Esophagus squamous epithelium (tissue), 5 donors: ENCODE measurements at places on chromosomes 11 and 22.

- no peak for DNase-seq
These were observed 14.4 kb upstream of the CDC42EP1 start for GRCh38 chr22:37545703-37546436.

DNA sequence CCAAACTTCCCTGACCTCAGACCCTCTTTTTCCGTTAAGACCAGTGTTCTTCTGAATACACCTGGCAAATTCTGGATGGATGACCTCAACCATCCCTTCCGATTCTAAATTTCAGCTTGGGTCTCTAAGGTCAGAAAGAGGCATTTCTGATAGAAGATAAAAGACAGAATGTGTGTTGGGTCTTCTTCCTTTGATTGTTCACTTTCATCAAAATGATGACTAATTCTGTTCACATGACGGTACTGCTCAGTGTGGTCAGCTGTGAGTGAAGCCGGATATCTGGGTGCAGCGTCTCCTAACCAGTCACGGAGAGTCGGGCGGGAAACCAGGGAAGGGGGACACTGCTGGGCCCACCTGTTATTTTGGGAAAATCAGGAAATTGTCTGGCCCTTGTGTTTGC lies 151.6 kb upstream of the NAV2 start:
- DNase-seq = no peak

DNA sequence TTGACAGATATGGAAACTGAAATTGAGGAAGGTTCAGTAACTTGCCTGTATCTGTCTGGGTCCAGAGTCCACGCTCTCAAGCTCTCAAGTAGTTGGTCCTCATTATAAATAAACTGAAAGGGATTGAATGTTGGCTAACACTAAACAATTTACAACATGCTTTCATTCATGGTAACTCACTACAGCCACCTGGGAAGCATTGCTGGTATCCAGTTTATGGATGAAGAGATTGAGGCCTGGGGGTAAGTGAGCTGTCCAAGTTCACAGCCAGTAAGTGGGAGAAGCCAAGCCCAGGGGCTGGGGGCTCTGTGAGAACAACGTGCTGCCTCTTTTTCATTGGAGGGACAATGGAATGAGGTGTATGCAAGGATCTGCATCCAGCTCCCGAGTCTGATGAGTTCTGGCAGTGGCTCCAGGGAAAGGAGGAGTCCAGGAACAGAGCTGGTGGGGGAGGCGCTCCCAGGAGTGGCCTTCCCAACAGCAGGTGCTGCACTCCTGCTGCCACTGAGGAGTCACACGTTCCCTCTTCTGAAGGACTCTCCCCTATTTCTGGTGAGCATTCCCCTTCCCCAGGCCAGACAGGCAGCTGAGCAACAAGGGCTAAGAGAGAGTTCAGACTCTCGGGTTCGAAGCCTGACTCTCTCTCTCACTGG lies 175.8 kb downstream of the CSNK2A3 start:
- no peak for DNase-seq

- DNase-seq = no peak
These were observed 33.0 kb upstream of the NARS2 start for GRCh38 chr11:78607696-78608095.

DNA sequence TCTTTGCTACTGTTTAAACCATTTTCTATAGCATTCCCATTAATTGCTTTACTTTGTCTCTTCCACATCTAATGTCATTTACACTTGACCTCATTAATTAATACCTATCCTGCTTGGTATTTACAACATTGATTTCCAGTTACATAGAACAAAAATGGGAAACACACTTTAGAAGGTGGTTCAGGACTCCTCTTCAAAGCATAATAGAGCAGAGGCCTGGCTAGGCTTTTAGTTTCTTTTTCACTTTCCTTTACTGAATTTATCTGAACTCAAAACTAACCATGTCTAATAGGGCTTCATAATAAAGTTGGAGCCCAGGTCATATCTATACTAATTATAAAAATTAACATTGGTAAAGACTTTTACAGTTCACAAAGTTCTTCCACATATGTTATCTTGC lies 648.0 kb upstream of the KIRREL3 start:
- no peak for DNase-seq

DNA sequence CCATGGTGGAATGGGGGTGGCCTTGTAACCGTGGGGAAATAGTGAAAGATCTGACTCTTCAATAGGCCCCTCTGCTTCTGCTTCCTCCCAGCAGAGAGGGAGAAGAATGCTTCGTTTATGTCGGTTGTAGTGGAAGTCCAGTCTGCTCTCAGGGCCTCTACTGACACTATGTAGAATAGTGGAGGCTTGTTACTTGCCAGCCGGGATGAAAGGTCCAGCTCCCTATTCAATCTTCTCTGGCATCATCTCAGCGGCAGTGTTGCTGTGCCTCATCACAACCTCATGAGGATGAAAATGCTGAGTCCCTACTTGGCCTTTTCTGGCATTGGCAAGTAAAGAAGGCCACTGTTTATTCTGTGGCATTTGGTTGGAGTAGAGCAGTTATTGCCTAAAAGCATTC lies 820.9 kb upstream of the TENM4 start:
- no peak for DNase-seq

DNA sequence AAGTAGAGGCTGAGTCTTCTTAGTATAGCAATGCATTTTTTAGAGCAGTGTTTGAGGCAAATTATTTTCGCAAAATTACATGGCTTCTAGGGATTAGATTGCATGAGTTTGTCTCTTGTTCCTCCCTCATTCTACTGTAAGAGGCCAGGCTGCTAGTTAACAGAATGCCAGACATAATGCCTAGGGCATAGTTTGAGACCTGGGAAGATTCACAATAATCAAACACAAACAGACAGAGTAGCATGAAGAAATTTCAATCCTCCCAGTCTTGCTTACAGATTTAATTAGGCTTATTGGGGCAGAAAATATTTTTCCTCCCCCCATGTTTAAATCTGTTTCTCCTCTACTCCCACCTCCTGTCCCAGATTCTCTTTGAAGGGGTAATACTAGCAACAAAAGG lies 48.3 kb downstream of the ARHGEF12 start:
- DNase-seq = no peak

DNA sequence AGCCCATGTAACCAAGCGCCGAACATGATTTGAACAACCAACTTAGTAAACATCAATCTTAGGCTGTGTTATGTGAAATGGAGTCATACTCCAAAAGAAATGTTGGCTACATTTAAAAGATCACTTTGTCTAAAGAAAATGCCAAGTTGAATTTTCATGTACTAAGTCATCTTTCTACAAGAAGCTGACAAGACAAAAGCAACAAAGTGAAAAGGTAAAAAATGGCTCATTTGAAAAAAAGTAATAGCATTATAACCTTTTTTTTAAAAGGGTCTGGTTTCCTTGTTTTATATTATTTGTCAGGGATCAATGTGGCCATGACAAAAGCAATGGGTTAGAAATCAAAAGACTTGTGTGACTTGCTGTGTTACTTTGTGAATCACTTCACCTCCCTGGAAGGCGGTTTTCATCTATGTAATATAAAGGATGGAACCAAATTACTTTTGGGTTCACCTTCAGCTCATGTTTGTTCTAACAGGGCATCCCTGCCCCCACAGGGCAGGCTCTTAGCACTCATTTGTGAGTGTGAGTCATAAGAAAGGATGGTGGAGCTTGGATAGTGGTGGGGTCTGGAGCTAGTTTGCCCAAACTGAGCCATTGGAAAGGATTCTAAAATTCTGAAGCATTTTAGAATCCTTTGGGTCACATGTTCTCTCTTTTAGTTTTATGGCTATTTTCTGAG lies 131.9 kb upstream of the MTMR2 start:
- DNase-seq = no peak
